ENCODE measurements at places on chromosomes 5 and 9.

- H3K4me1 ChIP-seq: no peaks in the 10 kb centered on the region
- H3K27ac ChIP-seq: no peak overlapping the region
- DNase-seq: peak; percentile 34
- H3K36me3 ChIP-seq: no peaks in the 10 kb centered on the region
- no peak overlapping the region for H3K4me3 ChIP-seq
Observed at GRCh38 chr9:7844242-7844641, 44.7 kb upstream of the DMAC1 start.

GRCh38 chr9:37944671-37945481 lies 40.9 kb upstream of the SLC25A51 start:
- H3K27ac ChIP-seq: no peak overlapping the region
- H3K4me3 ChIP-seq: no peak overlapping the region
- H3K36me3 ChIP-seq: peaks cover 3% of the 10 kb centered on the region
- no peaks in the 10 kb centered on the region for H3K4me1 ChIP-seq
- H3K27me3 ChIP-seq: no peaks in the 10 kb centered on the region

DNA sequence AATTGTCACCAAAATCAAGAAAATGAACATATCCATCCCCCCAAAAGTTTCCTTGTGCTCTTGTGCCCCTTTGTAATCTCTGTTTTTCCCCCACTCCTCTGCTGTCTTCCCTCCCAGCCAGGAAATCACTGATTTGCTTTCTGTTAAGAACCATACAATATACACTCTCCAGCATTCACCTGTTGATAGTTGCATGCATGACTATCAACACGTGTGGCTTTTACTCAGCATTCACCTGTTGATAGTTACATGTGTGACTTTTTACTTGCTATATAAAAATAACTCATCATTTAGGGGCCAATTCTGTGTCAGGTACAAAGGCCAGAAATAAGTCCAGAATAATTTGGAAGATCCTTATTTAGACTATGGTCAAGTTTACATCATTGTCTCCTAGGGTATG lies 6.0 kb downstream of the RANBP17 start:
- H3K36me3 ChIP-seq: peaks cover 13% of the 10 kb centered on the region
- no peak overlapping the region for H3K4me3 ChIP-seq
- no peak for DNase-seq
- no peaks in the 10 kb centered on the region for H3K27me3 ChIP-seq
- no peaks in the 10 kb centered on the region for H3K4me1 ChIP-seq

DNA sequence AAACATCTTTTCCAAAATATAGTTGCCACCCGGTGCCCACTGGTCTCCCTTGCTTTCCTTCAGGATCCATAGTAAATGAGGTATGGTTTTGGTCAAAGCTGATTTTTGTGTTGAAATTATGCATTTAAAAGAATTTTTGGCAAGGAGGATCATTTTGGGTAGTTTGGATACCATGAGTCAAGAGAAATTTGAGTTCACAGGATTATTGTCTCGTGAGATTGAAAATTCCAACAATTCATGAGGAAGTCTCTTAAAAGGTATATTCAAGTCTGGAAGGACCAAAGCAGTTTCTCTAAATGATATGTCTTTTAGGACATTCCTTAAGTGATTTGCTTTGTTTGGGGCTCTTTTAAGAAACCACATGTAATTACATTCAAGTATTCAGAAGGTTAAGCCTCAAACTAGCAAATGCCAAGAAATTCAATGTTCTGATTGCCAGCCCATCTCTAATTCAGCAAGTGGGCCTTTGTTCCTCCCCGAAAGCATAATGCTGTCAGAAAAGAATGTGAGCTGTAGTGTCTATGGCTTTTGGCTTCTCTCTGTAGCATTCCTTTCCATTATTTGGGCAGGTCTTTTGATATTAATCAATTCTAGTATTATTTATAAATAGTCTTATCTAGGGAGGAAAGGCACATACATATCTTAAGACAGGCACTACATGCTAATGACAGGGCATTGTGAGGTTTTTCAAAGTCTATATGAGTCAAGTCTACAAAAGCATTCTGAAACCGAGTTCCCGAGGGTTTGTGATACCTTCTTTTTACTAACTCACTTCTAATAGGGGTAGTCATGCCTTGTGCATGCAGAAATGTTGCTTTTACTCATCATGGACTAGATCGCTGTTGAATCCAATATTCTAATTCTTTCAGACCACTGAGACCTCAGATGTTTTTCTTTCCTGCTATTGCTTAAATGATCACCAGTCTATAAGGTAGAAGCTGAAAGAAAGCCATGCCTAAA lies 453.9 kb downstream of the ENC1 start:
- H3K27me3 ChIP-seq: no peaks in the 10 kb centered on the region
- H3K4me3 ChIP-seq: no peak overlapping the region
- H3K36me3 ChIP-seq: no peaks in the 10 kb centered on the region
- no peaks in the 10 kb centered on the region for H3K4me1 ChIP-seq

DNA sequence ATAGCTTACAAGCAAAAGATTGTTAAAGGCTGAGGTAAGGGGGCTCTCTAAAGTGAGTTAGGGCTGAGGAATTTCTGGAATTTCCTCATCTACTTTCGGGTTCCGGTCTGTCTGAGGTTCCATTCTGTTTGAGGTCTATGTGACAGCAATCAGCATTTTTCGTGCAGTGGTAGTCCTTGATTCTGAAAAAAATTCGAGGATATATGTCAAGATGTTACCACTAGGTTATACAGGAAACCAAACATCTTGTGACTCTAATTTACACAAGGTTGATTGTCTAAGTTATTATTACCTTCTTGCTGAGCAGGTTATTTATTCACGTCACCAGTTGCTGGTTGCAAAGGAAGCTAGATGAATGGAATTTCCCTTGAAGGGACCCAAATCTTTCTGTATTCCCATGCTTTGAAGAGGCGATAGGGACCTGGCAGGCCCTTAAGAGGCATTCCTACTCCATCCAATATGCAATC lies 35.2 kb downstream of the RLN2 start:
- H3K27ac ChIP-seq: peak overlapping the region; percentile 2
- H3K4me3 ChIP-seq: no peak overlapping the region
- no peaks in the 10 kb centered on the region for H3K27me3 ChIP-seq
- H3K4me1 ChIP-seq: peaks cover 4% of the 10 kb centered on the region

- peaks cover 3% of the 10 kb centered on the region for H3K36me3 ChIP-seq
- no peak for DNase-seq
- no peak overlapping the region for H3K4me3 ChIP-seq
- no peaks in the 10 kb centered on the region for H3K4me1 ChIP-seq
Observed at GRCh38 chr9:37082214-37082765, 38.1 kb upstream of the ZCCHC7 start.

DNA sequence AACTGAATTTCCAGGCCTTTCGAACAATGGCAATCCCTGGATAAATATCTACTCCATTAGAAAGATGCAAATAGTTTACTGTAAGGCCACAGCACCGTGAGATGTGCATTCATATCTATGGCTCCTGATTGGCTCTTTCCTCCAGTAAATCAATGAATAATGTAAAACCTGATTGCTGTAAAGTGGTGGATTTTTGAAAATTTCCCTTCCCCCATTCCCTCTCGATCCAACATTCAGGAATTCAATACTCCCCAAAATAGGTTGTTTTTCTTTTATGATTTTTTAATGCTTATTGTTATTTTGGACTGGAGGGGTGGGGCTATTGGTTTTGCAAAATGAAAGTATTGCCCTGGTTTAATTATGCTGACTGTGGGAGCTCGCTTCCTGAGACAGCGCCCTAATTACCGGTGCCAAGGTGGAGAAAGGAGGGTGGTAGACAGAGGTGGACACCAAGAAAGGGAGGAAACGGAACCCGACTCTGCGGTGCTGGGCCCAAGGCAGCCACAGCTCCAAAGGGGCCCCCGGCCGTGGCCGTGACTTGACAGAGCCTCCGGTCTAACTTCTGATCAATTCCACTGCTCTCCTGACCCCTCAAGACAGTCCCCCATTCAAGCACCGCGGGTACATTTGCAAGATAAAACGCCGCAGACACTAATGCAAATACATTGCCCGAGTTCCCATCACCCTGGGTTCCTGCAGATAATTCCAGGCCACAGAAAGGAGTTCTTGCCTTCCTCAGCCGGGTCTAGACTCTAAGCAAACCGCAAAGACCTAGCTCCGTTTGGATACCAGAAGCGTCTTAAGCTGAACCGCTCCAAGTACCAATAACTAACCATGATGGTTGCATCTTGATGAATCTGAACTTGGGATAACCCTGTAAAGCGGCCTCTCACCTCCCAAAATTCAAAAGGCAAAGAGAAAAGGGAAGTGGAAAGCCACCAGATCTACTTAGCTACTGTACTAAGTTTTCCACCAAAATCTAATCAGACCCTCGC lies 211.2 kb downstream of the MEF2C start:
- H3K36me3 ChIP-seq: no peaks in the 10 kb centered on the region
- peak; percentile 92 for DNase-seq
- peaks cover 7% of the 10 kb centered on the region for H3K4me1 ChIP-seq
- H3K4me3 ChIP-seq: peak overlapping the region; percentile 77
- H3K27ac ChIP-seq: no peak overlapping the region

GRCh38 chr9:23747088-23748075 lies 78.7 kb downstream of the ELAVL2 start:
- H3K27me3 ChIP-seq: no peaks in the 10 kb centered on the region
- peaks cover 8% of the 10 kb centered on the region for H3K4me1 ChIP-seq
- H3K4me3 ChIP-seq: no peak overlapping the region
- H3K36me3 ChIP-seq: peaks cover 11% of the 10 kb centered on the region

DNA sequence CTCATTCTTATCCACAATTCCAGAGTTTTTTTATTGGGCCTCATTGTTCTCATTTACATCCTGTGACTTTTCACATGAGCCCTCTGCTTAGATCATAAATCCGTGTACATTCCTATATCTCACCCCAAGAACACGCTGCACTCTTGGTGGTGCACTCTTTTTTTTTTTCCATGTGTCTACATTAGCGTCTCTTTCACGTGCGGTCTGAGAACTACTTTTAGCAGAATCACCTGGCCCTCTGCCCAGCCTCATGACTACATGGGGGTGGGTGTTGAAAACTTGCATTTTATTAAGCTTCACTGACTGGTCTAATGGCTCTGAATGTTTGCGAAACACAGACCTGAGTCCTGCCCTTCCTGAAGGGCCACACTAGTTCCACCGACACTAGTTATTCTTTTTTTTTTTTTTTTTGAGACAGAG lies 18.6 kb downstream of the C9orf57 start:
- no peak overlapping the region for H3K27ac ChIP-seq
- DNase-seq: no peak
- H3K4me3 ChIP-seq: no peak overlapping the region
- no peaks in the 10 kb centered on the region for H3K4me1 ChIP-seq
- H3K36me3 ChIP-seq: no peaks in the 10 kb centered on the region

GRCh38 chr9:81374459-81375186 lies 314.7 kb downstream of the TLE1 start:
- H3K27ac ChIP-seq: no peak overlapping the region
- no peaks in the 10 kb centered on the region for H3K27me3 ChIP-seq
- no peak for DNase-seq
- H3K36me3 ChIP-seq: peaks cover 7% of the 10 kb centered on the region

DNA sequence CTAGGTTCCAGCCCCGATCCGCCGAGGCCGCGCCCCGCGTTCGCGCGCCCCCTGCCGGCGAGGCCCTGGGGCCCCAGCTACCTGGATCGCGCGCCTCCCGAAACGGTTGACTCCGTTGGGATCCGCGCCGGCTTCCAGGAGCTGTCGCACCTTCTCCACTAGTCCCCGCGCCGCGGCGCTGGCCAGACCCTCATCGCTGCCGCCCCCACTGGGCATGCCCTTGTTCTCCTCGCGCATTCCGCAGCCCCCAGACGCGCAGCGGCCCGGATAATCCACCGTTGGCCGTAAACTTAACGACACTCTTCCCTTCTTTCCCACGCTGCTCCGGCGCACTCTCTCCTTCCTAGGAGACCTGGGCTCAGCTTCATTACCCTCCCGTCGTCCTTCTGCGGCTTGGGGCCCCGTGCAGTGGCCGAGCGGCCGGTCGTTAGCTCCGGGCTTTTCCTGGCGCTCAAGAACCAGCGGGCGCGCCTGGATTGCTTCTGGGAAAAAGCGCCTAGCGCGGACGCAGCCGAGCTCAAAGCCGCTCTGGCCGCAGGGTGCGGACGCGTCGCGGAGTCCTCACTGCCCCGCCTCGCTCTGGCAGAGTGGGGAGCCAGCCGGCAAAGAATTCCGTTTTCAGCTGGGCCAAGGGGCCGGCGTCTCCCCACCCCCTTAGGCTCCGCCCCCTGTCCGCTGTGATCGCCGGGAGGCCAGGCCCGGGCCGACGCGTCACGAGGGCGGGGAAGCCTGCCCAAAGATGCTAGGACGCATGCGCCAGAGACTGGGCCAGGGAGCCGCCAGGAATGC lies at the start of gene CDKN2B:
TSS of gene CDKN2B (minus strand) at position 589 of the 789 bp plus-strand sequence. CDS start at position 237, 352 bp downstream.
- H3K27me3 ChIP-seq: peaks cover 27% of the 10 kb centered on the region
- H3K27ac ChIP-seq: no peak within 1 kb of the TSS
- peak; percentile 95 for DNase-seq

Data from H9 (cell line).